Skin of body (tissue), 3 donors: ENCODE measurements at places on chromosomes 16 and 17. TPM values are rescaled to one million over a fixed set of nuclear protein-coding genes. Genes with fewer than 3 reads are reported as not detected.

Gene NOL11
- 50.6 TPM for total RNA-seq

Gene LAT
- 1.6 TPM for total RNA-seq

Gene CTRL
- 0.49 TPM for total RNA-seq

Gene ATAD5
- total RNA-seq, result 5.1 TPM

Gene C16orf92
- not detected for total RNA-seq

Gene DNAI2
- not detected for total RNA-seq

Gene FAM222B
- 3.6 TPM for total RNA-seq

Gene KRTAP4-4
- total RNA-seq, result 2.2 TPM

Gene SLC47A2
- 0.39 TPM for total RNA-seq

- no peak for DNase-seq
These were observed 232.7 kb upstream of the CDH5 start for GRCh38 chr16:66133643-66134338.

DNA sequence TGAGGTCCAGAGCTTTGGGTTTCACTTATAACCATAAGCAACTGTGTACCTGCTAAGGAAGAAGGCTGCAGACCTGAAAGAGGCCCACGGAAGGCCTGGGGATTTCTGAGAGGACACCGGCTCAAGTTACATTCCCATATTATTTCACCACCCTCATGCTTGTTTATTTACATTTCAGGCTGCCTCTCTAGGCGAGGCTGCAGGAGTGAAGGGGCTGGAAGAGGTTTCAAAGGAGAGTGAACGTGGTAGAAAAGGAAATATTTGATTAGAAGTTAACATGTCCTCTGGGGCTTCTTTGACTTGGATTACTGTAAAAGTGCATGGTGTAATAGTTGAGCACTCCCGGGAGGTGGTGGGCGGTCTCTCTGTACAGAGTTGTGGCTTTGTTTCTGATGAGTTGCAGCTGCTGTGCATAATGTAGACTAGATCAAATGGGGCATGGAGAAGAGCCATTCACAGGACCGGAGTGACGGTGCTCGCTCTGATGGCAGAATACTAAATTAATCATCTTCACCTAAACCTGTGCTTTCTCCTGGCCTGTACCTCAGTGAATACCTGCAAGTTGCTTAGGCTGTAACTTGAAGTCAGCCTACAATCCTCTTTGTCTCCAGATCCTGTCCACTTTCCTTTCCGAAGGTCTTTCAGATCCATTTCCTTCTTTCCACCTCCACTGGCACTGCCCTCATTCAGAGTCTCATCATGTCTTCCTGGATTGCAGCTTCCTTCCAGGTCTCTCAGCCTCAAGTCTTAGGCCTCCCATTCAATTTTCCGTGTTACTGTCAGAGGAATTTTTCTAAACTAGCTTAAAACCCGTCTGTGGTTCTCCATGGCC lies 1.9 kb upstream of the CPD start:
- DNase-seq, result peak; percentile 34

DNA sequence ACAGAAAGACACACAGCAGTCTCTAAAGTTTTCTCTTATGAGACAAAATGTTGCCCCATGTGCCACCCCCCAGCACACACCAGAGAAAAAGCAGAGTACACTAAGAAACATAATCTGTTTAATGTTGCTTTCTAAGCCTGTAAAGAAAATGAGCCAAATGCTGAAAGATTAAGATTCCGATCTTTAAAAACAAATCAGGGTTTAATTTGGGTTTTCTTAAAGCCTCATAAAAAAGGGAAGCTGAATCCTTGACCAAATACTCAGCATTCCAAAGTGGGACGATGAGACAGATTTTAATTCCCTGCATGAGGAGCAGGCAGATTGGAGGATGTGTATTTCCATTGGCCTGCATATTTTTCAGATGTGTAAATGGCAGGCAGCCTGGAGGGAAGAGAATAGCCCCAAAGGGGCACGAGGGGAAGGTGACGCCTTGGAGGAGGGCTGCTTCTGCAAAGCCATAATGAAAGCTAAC lies 118.4 kb downstream of the COPRS start:
- peak; percentile 23 for DNase-seq

- DNase-seq, result no peak
These were observed 64.8 kb upstream of the NOG start for GRCh38 chr17:56528696-56529095.

DNA sequence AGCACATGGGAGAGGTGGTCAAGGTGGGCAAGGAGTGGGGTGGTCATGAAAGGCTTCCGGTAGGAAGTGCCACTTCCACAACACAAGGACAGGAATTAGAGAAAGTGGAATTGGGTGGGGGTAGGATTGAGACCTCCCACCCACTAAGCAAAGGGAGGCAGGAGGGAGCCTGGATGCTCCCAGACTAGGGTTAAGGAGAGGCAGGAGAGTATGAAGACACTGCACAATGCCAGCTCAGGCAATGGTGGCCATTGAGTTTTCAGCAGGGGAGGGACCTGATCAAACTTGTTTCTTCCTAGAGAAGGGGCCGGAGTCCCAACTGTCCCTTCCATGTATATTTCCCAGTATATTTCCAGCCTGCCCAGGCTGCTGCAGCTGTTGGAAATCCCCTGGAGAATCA lies 3.1 kb upstream of the RAB11FIP4 start:
- DNase-seq, result no peak

DNA sequence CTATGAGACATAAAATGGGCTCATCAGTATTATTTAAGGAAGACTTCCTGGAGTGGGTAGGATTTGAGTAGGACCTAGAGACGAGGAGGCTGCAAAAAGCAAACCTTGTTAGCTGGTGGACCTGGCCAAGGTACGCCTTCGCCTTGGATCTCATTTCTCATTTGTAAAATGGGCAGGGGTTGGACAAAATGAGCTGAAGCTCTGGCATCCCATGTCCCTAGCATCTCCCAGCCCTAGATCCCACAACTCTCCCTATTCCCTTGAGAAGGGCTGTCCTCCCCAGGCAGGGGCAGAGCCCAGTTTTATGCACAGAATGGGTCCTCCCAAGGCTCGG lies 306 bp upstream of the SPATA20 start:
- DNase-seq, result no peak

DNA sequence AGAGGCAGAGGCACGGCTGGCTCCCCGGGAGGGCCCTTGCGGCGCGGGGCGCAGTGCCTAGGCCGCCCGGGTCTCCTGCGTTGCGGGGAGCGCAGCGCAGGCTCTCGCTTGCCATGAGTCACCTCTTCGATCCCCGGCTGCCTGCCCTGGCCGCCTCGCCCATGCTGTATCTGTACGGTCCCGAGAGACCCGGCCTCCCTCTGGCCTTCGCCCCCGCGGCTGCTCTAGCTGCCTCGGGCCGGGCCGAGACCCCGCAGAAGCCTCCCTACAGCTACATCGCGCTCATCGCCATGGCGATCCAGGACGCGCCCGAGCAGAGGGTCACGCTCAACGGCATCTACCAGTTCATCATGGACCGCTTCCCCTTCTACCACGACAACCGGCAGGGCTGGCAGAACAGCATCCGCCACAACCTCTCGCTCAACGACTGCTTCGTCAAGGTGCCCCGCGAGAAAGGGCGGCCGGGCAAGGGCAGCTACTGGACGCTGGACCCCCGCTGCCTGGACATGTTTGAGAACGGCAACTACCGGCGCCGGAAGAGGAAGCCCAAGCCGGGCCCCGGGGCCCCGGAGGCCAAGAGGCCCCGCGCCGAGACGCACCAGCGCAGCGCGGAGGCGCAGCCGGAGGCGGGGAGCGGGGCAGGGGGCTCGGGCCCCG lies 390 bp downstream of the FOXL1 start:
- DNase-seq, result no peak

DNA sequence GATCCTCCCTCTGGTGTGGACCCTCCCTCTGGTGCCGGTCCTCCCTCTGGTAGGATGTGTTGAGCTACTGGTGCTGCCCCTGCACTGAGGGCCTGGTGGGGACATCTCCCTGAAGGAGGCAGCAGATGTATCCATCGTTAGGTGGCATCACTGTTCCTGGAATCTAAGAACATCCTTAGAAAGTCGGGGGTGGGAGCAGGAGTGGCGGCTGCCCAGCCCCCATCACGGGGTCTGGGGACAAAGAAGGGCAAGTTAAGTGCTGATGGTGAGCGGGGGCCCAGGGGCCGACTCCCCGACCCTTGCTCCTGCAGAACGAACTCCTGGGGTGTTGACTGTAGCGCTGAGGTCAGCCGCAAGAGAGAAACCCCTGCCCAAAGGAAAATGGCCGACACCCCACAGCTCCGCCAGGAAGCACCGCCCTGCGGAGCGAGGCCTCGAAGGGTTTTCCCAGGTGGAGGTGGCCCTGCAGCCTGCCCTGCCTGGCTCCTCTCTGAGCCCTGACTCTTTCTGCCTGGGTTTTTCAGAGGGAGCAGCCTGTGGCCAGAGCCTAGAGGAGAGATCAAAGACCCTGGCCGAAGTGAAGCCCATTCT lies 5.5 kb downstream of the CTU2 start:
- no peak for DNase-seq

DNA sequence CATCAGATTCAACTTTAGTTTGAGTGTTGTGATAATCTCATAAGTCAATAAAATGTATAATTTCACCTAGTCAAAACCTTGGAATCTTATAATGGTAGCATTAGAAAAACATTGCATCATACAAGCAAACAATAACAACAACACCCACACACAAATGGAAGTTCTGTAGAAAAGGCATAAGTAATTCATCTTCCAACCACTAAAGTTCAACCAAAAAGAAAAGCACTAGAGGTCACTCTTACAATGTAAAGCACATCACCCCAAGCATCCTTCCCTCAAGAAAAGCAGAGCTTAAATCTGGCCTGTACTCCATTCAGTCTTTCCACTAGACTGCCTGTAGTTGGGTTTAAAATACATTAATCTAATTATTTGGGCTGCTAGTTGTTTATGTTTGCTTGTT lies 1.8 kb downstream of the CNTNAP4 start:
- DNase-seq, result peak; percentile 28

DNA sequence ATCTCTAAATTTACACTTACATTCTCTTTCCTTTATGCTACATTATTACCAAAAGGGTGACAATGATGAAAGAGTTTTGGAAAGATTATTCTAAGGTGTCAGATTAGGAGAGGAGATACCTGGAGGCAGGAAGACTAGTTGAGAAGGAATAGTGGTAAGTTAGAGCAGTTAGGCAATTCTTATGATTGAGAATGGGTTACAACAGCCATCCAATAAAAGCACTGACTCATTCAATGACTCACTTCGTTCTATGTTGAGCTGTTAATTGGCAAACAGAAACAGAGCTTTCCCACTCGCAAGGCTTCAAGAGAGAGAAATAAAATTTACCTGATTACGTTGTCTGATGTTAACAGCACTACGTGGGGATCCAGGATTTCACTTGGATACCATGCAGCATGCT lies 5.8 kb downstream of the NUP88 start:
- no peak for DNase-seq

DNA sequence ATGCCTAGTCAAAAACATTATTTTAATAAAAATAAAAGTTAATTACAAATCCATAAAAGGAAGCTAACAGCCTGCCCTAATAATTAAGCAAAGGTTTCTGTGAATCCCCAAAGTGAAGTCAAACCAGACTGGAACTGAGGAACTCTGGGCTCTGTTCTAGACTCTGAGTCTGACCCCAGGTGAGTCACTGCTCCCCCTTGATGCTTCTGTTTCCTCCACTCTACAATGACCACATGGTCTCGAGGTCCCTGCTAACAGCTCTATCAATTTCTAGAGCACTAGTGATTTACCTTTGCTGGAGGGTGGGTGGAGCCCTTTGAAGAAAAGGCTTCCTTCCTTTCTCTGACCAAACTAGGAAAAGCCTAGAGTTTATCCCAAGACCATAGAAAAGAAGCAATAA lies 32.4 kb downstream of the XPO6 start:
- DNase-seq, result no peak

DNA sequence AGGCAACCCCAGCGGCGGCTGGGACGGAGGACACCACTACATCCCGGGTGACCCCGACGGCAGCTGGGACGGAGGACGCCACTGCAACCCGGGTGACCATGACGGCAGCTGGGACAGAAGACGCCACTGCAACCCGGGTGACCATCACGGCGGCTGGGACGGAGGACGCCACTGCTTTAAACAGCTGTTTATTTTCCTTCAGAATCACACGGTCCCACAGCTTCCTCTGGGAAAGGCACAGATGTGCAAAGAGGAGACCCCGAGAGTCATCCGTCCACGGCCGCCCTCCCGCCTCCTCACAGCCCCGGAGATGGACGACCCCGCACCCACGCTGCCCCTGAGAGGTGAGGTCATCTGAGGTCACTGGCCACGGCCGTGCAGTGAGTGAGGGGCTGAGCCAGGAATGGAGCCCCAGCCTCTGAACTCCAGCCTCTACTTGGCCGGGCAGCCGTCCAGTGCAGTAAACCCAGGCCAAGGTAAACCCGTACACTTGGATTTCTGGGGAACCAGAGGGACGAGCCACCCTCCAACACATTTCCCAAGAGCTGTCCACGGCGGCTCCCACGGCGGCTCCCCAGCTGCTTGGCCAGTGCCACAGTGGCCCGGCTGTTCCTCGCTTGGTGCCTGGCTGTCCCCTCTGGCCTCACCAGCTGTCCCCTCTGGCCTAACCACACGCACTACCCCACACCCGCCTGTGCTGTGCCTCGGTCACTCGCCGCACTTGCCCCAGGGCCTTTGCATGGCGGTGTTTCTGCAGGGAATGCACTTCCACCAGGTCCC lies 43.2 kb upstream of the PABPN1L start:
- DNase-seq, result no peak
